ENCODE measurements at places on chromosomes 7 and 10.

- DNase-seq: no peak
These were observed 563.2 kb downstream of the DNAJB6 start for GRCh38 chr7:157900011-157900410.

GRCh38 chr7:72493850-72494661 is 81.9 kb upstream of the CALN1 start:
- peak; percentile 58 for DNase-seq

DNA sequence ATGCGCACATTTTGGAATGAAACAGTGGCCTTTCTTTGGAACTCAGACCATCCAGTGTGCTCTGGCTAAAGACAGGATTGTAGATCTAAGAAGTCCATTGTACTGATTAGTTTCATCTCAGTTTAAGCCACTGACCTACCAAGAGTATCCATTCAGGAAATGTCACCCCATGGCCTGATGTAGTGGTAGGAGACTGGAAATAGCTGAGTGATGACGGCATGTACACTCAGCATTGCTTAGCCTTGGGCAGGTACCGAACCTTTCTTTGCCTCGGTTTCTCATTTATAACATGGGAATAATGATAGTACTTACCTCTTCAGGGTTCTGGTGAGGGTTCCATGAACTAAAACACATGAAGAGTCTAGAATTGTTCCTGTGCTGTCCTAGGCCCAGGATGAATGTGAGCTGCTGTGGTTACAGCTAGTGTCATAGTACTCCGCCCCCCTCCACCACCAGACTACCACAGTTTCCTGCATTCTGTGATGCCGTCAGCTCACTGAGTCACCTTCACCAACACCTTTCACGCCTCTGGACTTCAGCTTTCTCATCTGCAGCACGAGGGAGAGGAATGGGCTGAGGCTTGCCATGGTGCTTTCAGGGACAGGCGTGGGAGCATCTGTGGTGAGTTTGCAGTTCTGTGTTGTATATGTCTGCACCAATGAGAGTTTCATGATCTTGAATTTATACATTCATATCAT is 484.0 kb upstream of the GALNT17 start:
- DNase-seq: peak; percentile 70

GRCh38 chr10:61313460-61313859 is 139.7 kb downstream of the TMEM26 start:
- DNase-seq: peak; percentile 19

All from AG20443 (cell line).